ENCODE measurements at places on chromosomes 5 and 9. TPM values are rescaled to one million over a fixed set of nuclear protein-coding genes. Genes with fewer than 3 reads are reported as not detected.

GRCh38 chr9:124511426-124511840, 4.2 kb upstream of the NR5A1 start:
- peaks cover 2% of the 10 kb centered on the region for H3K4me1 ChIP-seq
- H3K4me3 ChIP-seq = no peak overlapping the region
- H3K27ac ChIP-seq = no peak overlapping the region
- peaks cover 2% of the 10 kb centered on the region for H3K27me3 ChIP-seq

SPINK1 gene
- not detected for total RNA-seq

GRCh38 chr5:74412066-74412465, 228.5 kb downstream of the ENC1 start:
- H3K36me3 ChIP-seq = no peaks in the 10 kb centered on the region
- H3K4me3 ChIP-seq = no peak overlapping the region
- H3K27ac ChIP-seq = no peak overlapping the region
- DNase-seq = no peak
- peaks cover 2% of the 10 kb centered on the region for H3K4me1 ChIP-seq
- H3K27me3 ChIP-seq = peaks cover 21% of the 10 kb centered on the region

DNA sequence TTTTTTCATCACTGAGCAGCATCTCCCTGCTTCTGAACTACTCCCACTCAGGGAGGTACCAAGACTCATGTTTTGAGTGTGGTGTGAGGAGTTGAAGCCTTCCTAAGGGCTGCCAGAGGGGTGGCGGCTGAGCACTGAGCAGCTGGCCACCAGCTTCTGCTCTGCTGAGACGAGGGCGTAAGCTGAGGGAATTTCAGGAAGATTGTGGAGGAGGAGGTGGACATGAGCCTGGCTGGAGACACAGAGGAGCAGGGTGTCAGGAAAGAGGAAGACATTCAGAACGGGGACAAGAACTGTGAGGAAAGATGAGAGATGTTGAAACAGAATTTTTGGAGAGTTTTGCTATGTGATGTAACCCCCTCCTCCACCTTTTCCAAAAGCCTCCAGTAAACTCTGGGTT, 7.8 kb downstream of the LCP2 start:
- peaks cover 99% of the 10 kb centered on the region for H3K36me3 ChIP-seq
- peak overlapping the region; percentile 80 for H3K4me3 ChIP-seq
- H3K4me1 ChIP-seq = peaks cover 92% of the 10 kb centered on the region
- peak overlapping the region; percentile 88 for H3K27ac ChIP-seq
- H3K27me3 ChIP-seq = no peaks in the 10 kb centered on the region
- no peak for DNase-seq

DNA sequence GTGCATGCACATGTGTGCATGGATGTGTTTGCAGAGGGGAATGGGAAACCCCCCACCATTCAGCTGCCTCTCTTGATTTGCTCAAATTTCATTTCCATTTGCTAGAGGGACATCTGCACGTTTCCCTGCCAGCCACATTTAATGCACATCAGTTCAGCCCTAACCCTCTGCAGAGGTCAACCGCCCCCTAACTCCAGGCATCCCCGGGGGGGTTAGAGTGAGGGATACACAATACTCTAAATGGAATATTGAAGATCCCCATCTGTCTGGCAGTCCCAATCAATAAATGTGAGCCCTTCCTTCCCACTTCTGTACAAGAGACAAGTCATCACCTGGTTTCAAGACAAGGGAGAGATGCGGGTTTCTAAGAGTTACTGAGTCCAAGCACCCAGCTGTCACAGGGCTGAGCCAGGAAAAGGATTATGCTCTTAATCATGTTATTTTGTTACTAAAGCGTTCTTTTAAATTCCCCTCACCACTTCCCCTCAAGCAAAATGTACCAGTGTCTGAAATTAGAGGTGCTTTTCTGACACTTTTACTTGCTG, 134.1 kb downstream of the SEMA6A start:
- no peaks in the 10 kb centered on the region for H3K4me1 ChIP-seq
- H3K27ac ChIP-seq = no peak overlapping the region
- no peak for DNase-seq
- H3K4me3 ChIP-seq = no peak overlapping the region

Measured in activated CD4-positive, alpha-beta T cell treated with anti-CD3 and anti-CD28 coated beads, Interleukin-2, amount 10 ng/mL, durations not matched to agents 24 days and 14 days (primary cell).